ENCODE measurements at places on chromosomes 7 and 10. TPM values are rescaled to one million over a fixed set of nuclear protein-coding genes. Genes with fewer than 3 reads are reported as not detected.
A peak's percentile ranks its signal among the peaks of the same experiment; 100 is the strongest.

DNA sequence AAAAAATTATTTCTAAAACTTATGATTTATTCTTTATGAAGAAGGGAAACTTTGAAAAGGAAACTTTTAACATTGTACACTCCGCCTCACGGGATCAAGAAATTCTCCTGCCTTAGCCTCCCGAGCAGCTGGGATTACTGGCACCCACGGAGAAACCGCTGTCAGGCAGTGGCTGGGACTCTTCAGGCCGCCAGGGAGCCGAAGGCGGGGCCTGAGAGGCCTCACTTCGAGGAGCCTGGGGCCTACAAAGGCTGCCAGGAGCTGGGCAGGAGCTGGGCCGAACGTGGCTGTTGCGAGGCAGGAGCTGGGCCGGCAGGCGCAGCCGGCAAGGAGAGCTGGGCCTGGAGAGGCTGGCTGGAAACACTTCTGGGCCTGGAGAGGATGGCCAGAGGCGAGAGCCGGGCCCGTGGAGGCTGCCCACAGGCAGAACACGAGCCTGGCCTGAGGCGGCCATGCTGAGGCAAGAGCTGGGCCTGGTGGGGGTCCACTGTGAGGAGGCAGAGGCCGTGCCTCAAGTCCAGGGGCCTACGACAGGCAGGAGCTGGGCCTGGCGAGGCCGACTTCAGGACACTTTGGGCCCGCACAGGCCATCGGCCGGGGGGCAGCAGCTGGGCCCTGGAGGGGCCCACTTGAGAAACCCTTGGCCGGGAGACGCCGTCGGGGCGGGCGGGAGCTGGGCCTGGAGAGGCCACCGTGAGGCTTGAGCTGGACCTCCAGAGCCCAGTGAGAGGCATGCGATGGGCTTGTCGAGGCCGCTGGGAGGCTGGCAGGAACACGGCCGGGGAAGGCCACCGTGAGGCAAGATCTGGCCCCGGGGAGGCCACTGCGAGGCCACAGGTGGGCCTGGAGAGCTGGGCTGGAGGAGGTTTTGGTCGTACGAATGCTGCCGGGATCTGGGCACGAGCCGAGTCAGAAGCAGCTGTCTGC lies 23.7 kb downstream of the MDH2 start:
- peaks cover 6% of the 10 kb centered on the region for H3K4me1 ChIP-seq
- H3K27ac ChIP-seq: peak overlapping the region; percentile 77
- peaks cover 5% of the 10 kb centered on the region for H3K36me3 ChIP-seq
- peak; percentile 59 for DNase-seq
- no peaks in the 10 kb centered on the region for H3K27me3 ChIP-seq

DNA sequence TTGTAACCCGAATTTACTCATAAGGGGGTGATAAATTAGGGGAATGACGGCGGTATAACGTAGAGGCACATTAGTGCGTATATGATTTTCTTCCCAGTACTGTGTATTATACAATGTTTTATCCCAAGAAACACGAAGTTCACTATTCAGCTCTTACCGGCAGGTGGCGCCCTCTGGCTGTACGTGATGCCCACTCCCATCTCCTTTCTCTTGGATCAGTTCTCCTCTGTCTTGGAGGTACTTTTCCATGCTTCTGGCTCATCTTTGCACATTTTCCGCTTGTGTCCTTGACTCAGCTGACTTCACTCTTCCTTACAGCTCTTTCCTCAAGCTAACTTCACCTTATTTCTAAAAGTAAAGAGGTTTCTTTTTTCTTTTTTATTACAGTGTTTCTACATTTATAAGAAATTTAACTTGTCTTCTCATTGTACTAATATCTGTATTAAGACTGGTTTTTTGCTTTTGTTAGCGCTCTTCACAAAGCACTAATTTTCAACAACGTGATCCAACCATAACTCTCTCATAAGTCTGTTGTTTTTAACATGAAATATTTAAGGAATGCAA lies 21.3 kb downstream of the TMEM176B start:
- peaks cover 13% of the 10 kb centered on the region for H3K4me1 ChIP-seq
- H3K36me3 ChIP-seq: no peaks in the 10 kb centered on the region
- peak; percentile 88 for DNase-seq
- no peak overlapping the region for H3K4me3 ChIP-seq
- H3K27me3 ChIP-seq: no peaks in the 10 kb centered on the region
- no peak overlapping the region for H3K27ac ChIP-seq

GRCh38 chr10:14001298-14002040 lies 329.3 kb downstream of the FRMD4A start:
- H3K36me3 ChIP-seq: no peaks in the 10 kb centered on the region
- no peak overlapping the region for H3K27ac ChIP-seq

GRCh38 chr7:69630292-69630691 lies 32.0 kb downstream of the AUTS2 start:
- H3K36me3 ChIP-seq: no peaks in the 10 kb centered on the region
- H3K27me3 ChIP-seq: no peaks in the 10 kb centered on the region
- peaks cover 49% of the 10 kb centered on the region for H3K4me1 ChIP-seq
- DNase-seq: no peak
- no peak overlapping the region for H3K27ac ChIP-seq
- H3K4me3 ChIP-seq: no peak overlapping the region

- H3K27ac ChIP-seq: no peak overlapping the region
- DNase-seq: no peak
- H3K4me1 ChIP-seq: no peaks in the 10 kb centered on the region
- H3K36me3 ChIP-seq: no peaks in the 10 kb centered on the region
- H3K4me3 ChIP-seq: no peak overlapping the region
- H3K27me3 ChIP-seq: no peaks in the 10 kb centered on the region
These were observed 13.1 kb upstream of the SGMS1 start for GRCh38 chr10:50636618-50637579.

- no peaks in the 10 kb centered on the region for H3K36me3 ChIP-seq
- peaks cover 5% of the 10 kb centered on the region for H3K4me1 ChIP-seq
- no peak for DNase-seq
- H3K4me3 ChIP-seq: no peak overlapping the region
These were observed 51.7 kb upstream of the IFRD1 start for GRCh38 chr7:112398534-112398933.

DNA sequence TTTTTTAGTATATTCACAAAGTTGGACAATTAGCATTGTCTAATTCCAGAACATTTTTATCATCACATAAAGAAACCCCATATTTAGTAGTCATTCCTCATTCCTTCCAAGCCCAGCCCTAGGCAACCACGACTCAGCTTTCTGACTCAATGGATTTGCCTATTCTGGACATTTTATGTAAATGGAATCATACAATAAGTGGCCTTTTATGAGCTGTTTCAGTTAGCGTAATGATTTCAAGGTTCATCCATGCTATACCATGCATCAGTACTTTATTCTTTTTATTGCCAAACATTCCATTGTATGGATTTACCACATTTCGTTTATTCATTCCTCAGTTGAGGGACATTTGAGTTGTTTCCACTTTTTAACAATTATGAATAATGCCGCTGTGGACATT lies 249.2 kb downstream of the DYNC1I1 start:
- no peak overlapping the region for H3K27ac ChIP-seq
- no peaks in the 10 kb centered on the region for H3K36me3 ChIP-seq
- no peak overlapping the region for H3K4me3 ChIP-seq
- no peak for DNase-seq
- H3K27me3 ChIP-seq: no peaks in the 10 kb centered on the region

DNA sequence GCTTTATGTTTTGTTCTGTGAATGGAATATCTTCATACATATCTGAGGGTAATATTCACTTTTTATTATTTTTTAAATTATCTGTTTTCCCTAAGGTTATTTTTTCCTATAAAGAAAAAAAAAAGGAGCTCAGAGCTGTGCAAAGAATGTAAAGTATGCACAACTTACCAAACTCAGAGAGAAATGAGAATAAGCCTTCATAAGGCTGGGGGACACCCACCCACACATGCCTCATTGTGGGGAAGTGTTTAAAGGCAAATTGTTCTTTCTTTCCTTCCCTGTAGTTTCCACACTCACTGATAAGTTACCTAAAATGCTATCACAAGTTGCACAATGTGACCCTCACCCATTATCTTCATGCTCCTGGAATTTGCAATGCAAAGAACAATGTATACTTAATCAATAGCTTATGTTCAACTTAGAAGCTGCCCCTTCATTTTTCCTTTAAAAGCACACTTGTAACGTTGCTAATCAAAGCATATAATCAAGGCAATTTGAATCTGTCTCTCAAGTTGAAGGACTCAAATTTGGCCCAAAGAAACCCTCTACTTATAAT lies 108.1 kb downstream of the GNAT3 start:
- no peaks in the 10 kb centered on the region for H3K36me3 ChIP-seq
- no peak overlapping the region for H3K4me3 ChIP-seq

DNA sequence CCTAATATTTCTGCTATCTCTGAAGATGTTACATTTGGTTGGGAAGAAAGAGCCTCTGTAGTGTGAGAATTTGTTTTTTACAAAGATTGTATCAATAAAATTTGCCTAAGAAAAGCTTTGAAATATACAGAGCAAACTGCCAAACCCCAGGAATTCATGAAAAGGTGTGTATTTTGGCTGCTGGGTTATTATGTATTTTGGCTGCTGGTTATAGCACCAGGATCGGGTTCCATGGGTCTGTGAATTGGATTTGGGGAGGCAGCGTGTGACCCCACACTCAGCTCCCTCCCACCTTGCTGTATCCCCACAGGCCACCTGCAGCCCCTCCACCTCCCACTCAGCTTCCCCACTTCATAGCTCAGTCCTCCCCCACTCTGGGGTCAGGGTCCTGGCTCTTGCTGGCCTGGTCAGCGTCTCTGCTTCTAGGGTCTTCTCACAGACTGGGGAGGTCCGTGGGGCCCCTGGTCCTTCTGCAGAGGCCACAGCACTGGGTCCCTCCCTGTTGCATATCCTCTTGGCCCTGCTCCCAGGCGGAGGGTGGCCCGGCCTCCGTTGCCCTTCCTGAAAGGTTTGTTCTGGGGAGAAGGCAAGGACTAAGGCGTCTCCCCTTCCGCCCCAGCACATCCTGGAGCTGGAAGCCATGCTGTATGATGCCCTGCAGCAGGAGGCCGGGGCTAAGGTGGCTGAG lies 24.0 kb upstream of the DPYSL4 start:
- no peak overlapping the region for H3K4me3 ChIP-seq
- no peaks in the 10 kb centered on the region for H3K36me3 ChIP-seq
- no peaks in the 10 kb centered on the region for H3K27me3 ChIP-seq

DNA sequence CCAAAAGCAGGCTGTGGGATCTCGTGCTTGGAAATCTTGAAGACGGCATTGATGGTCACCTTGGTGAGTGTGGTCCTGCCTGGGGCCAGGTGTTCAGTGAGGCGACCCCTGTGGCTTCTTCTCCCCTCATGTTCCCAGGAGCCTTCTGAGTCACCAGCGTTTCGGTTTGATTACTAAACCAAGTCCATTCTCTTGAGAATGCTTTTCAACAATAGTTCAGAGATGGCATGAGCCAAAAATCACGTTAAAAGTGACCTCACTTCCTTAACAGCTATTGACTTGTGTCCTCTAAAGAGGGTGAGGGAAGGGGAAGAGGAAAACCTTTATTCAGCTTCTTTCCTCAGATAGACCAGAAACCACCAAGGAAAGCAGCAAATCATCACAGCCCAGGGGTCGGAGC lies 315.2 kb downstream of the GATA3 start:
- no peaks in the 10 kb centered on the region for H3K36me3 ChIP-seq
- DNase-seq: peak; percentile 25
- peaks cover 4% of the 10 kb centered on the region for H3K27me3 ChIP-seq
- no peak overlapping the region for H3K27ac ChIP-seq

- no peak for DNase-seq
- H3K4me1 ChIP-seq: peaks cover 55% of the 10 kb centered on the region
- H3K4me3 ChIP-seq: no peak overlapping the region
- no peak overlapping the region for H3K27ac ChIP-seq
- no peaks in the 10 kb centered on the region for H3K36me3 ChIP-seq
- no peaks in the 10 kb centered on the region for H3K27me3 ChIP-seq
These were observed 91.0 kb downstream of the SEMA3D start for GRCh38 chr7:85095806-85096205.

The FAM25A gene
- total RNA-seq: not detected

The GPER1 gene
- total RNA-seq: 0.63 TPM

The PRTFDC1 gene
- total RNA-seq: 49.8 TPM

The PLEKHS1 gene
- 0.09 TPM for total RNA-seq
